ENCODE measurements at places on chromosomes 4 and X. TPM values are rescaled to one million over a fixed set of nuclear protein-coding genes. Genes with fewer than 3 reads are reported as not detected.

The RNF150 gene
- 0.08 TPM for total RNA-seq

The DMP1 gene
- not detected for total RNA-seq

The RPL34 gene
- total RNA-seq: 1,802 TPM

The FREM3 gene
- not detected for total RNA-seq
